ENCODE measurements at places on chromosomes 2 and 18.

GRCh38 chr2:31581124-31581795 lies 522 bp upstream of the SRD5A2 start:
- no peak for DNase-seq

- no peak for DNase-seq
Observed at GRCh38 chr2:26670931-26671460, 21.5 kb upstream of the KCNK3 start.

DNA sequence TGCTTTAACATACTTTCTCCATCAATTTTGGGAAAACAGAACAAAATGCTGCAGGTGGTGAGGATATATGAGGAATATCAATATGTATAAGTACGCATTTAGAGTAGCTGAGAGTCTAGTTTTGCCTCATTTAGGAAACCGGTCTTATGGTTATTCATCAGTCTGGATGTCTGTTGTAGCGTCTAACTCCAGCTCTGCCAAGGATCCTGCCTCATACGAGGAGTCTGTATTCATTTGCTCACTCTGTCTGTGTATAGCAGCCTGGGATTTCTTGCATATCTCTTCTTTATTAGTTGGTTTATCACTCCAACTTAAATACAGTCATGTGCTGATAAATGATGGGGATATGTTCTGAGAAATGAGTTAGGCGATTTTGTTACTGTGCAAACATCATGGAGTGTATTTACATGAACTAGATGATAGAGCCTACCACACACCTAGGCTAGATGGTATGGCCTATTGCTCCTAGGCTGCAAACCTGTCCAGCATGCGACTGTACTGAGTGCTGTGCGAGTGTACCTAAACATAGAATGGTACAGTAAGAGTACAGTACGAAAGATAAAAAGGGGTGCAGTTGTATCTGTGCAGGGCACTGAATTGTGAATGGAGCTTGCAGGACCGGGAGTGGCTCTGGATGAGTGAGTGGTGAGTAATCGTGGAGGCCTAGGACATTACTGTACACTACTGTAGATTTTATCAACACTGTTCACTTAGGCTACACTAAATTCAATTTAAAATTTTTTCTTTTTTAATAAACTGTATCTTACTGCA lies 148.1 kb downstream of the ZNF407 start:
- no peak for DNase-seq

- DNase-seq, result no peak
Observed at GRCh38 chr2:126300348-126300747, 355.6 kb upstream of the GYPC start.

- DNase-seq, result peak; percentile 47
Observed at GRCh38 chr2:12169721-12170120, 423.3 kb downstream of the LPIN1 start.

DNA sequence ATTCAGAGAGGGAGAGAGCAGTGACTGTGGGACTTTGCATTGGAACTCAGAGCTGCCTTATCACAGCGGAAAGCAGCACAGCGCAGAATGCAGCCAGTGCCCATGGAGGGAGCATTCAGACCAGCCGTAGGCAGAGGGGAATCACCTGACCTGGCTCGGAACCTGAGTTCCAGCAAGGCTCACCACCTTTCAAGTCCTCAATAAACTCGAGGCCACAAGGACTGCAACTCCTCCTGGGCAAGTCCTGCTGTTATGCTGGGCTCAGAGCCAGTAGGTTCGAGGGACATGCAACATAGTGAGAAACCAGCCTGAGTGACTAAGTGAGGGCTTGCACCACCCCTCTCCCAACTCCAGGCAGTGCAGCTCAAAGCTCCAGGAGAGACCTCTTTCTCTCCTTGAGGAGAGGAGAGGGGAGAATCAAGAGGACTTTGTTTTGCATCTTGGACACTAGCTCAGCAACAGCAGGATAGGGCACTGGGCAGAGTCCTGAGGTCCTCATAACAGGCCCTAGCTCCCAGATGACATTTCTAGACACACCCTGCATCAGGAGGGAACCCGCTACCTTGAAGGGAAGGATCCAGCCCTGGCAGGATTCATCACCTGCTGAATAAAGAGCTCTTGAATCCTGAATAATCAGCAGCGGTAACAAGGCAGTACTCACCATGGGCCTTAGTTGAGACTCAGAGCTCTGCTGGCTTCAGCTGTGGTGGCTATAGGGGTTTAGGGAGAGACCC lies 136.8 kb upstream of the OTOS start:
- DNase-seq, result peak; percentile 94

GRCh38 chr2:69026026-69026425 lies 13.0 kb downstream of the ANTXR1 start:
- peak; percentile 32 for DNase-seq

GRCh38 chr2:59798687-59799232 lies 754.7 kb downstream of the BCL11A start:
- DNase-seq, result no peak

DNA sequence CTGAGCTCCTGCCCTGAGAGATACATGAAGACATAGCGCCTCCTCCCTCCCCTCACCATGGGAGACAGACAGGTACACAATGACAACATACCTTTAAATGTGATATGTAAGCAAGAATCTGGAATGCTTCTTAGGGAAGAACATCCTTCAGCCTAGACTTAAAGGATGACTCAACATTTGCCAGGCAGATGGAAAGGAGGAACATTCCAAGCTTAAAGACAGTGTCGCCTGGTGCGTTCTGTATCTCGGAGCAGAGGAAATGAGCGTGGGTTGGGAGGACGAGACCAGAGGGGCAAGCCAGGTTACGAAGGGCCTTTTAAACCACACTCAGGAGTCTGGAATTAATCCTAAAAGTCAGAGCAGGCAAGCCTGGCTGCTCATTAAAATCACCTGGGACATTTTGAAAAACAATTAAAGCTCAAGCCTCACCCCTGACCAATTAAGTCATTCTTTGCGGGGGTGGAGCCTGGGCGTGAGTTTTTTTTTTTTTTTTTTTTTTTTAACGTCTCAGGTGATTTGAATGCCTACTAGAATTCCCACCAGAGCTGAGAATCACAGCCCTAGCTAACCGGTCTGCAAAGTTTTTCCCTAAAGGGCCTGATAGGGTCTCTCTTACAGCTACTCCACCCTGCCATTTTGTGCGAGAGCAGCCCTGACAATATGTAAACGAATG lies 131.2 kb upstream of the SEC11C start:
- no peak for DNase-seq

GRCh38 chr2:80053522-80054345 lies 250.8 kb downstream of the LRRTM1 start:
- no peak for DNase-seq

DNA sequence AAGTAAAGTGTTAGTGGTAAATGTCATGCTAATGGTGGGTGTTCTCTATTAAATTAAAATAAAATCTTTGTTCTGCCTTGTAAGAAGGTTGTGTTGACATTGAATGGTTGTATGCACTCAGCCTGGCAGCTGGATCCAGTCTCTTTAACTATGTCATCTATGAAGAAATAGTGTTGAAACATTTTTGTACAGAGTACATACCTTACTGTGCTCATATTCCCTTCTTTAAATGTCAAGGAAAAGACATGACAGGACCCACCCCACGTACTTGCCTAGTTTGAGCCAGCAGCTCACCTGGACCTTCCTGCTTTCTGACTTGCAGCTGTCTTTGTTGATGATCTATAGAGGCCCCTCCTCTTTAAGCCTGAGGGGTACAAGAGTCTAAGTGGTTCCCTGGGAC lies 85.6 kb upstream of the ST3GAL5 start:
- DNase-seq, result no peak

DNA sequence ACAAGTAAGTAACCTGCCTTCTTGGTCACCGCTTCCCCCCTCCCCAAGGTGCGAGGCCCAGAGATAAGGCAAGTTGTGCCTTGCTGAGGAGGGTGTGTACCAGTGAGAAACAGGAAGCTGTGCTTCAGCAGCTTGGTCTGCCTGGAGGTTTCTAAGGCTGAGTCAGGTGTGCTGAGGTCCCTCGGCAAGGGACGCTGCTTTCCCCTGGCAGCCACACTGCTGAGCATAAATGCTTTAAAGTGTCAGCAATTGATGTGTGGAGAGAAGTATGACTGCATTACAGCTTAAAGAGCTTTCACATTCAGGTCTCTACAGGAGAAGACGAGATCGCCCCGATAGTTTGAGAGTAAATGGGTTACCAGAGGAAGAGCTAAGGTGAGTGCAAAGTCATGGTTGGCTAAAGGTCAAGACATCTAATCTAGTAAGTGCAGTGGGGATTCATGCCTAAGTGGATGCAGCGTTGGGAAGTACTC lies 86.9 kb downstream of the LIMS1 start:
- DNase-seq, result peak; percentile 74

- DNase-seq, result no peak
Observed at GRCh38 chr2:26352892-26353291, 6.3 kb upstream of the ADGRF3 start.

Data from thyroid gland (tissue), 4 donors.